Fibroblast of skin of left quadriceps (primary cell): ENCODE measurements at places on chromosomes 5 and 9.

DNA sequence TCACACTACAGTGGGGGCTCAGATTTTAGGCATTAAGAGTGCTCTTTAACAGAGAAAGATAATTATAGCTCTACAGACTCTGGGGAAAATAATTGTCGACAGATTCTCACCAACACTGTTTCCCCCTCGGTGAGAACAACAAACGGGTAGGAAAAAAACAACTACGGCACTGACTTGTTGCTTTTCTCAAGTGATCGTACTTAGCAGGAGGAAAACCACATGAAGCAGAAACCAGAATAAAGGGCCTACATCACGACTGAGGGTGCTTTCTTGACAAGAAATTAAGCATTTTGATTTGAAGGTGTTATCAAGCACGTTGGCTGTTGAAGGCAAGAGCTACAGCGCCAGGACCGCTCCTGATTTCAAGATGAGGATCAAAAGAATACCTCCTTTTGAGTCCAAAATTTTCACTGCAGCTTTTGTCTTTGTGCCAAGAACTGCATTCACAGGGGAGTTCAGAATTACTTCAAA is 27.2 kb upstream of the CER1 start:
- DNase-seq, result no peak

DNA sequence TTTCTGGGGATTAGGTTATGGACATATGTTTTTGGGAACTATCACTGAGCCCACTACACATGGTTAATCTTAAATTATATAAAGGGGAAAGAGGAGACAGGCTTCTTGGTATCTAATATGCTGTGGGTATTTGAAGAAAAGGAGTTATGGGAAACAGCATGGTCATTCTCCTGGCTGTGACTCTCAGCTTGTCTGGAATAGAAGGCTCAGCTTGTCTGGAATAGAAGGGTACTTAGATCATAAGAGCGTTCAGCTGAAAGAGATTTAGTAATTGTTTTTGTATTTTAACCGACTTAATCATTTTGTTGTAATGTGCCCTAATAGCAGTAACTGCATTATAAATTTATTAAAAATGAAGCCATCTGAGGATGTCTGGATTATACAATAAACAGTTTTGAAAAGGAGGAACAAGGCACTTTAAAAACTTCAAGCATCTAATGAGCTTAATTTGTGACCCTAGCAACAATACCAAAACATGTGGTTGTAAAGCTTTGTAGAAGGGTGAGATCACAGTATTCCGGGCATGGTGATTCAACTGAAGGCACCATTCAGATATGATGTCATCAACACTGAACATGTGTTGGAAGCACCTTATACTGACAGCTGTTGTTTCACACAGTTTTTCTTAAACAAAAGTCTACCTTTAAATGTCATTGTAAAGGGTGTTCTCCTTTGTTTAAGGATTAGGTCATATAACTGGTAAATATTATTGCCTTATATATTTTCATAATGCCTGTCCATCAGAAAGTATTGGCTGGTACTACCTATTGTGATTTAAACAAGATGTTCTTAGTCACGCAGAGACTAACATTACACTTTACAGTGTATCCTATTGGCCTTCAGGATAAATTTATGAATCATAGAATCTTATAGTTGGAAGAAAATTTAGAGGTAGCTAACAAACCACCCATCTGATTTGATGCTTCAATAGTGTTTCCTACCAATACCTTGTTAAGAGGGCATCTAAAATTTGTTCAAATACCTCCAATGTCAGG is 2174.1 kb upstream of the WWC1 start:
- DNase-seq, result peak; percentile 1

- DNase-seq, result peak; percentile 56
Measured at GRCh38 chr9:72557549-72557948, 36.1 kb downstream of the TMC1 start.

DNA sequence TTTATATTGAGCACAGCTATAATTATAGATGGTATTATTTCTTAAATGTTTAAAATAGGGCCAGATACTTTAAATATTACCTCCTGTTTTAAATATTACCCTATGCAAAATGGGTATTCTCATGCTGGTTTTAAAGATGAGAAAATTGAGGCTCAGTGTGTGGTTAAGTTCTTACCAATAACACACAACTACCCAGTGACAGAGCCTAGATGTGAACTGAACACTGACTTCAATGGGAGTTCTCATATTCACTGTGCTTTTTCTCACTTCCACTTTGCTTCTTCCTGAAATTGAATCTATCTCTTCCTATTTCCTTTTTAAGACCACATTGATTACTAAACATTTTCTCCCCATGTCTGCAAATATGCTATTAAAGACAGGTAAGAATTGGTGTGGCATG is 135.8 kb upstream of the TUSC1 start:
- no peak for DNase-seq

DNA sequence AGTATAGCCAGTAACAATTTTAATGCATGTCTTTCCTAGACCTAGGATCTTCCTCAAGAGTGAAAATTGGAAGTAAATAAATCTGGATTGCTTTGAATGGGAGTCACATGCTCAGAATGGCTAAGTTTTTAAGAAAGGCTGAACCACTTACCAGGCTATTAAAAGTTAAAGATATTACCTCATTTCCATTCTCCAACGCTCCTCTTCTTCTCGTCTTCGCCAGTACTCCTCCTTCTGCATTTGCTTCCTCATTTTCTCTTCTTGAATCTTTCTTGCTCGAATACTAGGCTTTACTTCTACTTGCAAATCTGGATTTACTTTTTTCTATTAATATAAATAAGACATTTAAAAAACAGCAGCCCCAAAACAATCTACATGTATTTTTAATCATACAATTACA is 49.6 kb downstream of the ZFR start:
- DNase-seq, result no peak

- no peak for DNase-seq
Measured at GRCh38 chr5:153860195-153860886, 178.4 kb downstream of the FAM114A2 start.

GRCh38 chr5:106363578-106363977 is 1307.2 kb downstream of the EFNA5 start:
- no peak for DNase-seq

DNA sequence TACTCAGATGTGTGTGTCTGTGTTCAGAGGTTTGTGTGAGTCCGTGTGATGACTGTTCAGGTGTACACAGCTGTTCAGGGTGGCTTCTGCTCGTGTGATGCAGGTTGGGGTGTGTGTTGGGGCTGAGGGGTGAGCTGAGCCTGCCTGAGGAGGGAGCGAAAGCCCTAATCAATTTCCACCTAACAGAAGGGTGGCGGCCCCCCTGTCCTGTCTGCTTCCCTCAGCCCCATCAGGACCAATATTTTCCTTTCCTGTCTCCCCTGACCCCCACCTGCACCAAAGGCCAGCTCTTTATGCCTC is 30.2 kb downstream of the LHX2 start:
- DNase-seq, result no peak

DNA sequence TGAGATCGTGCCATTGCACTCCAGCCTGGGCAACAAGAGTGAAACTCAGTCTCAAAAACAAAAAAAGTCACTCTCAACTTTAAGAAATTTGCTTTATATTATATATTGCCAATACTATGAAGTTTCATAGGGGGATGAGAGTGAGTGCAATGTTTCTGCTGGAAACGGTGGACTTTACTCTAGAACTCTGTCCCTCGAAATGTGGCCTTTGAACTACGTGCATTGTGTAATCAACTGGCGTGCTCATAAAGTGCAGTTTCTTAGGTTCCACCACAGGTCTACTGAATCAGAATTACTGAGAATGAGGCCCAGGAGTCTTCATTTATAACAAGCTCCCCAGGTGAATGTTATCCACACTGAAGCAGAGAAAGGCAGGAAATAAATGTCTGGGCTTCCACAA is 24.1 kb downstream of the OR2K2 start:
- DNase-seq, result no peak

GRCh38 chr9:124871156-124871561 is 9.2 kb downstream of the ARPC5L start:
- no peak for DNase-seq

GRCh38 chr9:93300585-93301081 is 116.7 kb downstream of the WNK2 start:
- no peak for DNase-seq

DNA sequence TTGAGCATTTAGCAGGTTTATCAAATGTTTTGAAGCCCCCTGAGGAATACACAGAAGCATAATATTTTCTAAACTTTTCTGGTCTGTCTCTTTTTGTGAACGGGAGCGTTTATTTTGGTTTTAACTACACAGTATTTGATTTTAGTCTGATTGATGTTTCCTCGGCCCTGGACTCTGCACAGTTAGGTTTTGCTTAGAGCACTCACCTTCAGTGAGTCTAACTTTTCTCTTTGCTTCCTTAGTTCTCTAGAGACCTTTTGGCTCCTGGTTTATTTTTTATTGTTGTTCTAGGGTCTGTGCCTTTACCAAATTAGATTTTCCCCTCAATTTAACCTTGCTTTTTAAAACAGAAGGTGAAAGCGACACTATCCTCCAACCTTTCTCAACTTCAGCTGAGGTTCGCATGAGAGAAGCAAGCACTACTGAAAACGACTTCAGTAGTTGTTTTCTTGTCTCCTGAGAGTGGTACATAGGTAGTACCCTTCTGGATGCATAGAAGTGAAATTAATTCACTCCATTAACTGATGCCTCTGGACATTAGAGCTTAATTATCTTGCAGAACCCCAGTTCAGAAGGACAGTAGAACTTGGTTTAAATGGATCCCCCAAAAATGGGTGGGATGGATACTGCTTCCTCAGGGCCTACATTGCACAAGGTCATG is 166.7 kb upstream of the ELL2 start:
- no peak for DNase-seq

DNA sequence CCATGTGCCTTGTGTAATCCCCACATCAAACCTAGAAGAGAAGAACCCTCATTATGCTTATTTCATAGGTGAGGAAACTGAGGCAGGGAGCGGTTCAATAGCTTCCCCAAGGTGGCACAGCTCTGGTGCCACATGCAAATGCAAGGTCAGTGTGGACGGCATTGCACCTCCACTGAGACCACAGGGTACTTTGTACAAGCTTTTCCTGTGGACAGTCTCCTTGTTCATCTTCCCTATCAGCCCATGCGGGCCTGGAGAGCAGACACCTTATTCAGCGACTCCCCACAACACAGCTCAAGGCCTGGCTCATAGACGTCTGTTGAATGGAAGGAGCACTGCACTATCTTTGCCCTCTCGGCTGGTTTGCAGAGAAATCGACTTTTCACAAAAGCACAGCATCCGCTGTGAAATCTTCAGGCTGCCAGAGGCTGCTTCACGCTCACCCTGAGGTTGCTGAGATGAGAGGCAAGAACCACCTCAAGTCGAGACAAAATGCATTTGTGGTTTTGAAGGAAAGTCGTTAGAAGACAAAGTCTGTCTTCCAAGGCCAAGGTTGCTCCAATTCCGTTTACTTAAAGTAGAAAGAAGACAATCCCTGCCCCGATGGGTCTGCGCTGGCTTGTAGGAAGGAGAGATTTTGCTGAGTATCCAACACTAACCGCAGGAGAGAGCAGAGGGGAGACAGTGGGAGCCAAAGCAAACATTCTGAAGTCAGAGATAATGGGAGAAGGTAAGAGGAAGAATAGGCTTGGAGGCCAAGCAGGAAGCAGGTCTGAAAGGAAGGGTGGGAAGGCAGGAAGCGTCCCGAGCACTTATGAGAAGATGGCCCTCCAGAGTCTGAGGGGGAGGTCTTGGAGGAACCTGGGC is 34.2 kb upstream of the STRBP start:
- DNase-seq, result no peak

GRCh38 chr9:111891910-111892499 is 4.6 kb upstream of the UGCG start:
- no peak for DNase-seq

GRCh38 chr5:143436871-143437270 is 33.4 kb upstream of the NR3C1 start:
- DNase-seq, result no peak

- DNase-seq, result no peak
Measured at GRCh38 chr5:159310511-159310910, 19.8 kb downstream of the IL12B start.

DNA sequence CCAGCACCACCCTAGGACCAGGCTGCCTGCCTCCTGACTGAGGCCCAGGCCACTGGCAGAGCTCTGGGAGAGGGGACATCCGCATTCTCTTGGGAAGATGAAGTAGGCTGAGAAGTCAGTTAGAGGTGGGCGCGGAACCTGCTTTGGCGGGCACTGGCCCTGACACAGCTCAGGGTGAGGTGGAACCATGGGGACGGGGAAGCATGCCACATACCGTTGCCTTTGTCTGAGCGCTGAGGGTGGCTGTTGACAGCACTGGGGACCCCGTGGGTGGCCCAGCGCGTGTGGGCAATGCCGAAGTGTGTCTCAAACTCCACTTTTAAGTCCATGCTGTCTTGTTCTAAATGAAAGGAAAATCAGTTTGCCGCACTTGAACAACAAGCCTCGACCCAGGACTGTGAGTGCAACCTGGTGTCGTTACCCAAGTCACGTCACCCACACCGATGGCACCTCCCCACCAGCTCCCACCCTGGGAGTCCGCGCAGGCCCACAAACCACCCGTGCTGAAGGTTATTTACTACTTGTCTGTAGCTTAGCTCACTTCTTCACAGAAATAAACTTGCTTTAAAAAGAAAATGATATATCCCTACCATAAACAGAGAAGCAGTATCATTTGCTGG is 17.4 kb downstream of the GFPT2 start:
- no peak for DNase-seq

DNA sequence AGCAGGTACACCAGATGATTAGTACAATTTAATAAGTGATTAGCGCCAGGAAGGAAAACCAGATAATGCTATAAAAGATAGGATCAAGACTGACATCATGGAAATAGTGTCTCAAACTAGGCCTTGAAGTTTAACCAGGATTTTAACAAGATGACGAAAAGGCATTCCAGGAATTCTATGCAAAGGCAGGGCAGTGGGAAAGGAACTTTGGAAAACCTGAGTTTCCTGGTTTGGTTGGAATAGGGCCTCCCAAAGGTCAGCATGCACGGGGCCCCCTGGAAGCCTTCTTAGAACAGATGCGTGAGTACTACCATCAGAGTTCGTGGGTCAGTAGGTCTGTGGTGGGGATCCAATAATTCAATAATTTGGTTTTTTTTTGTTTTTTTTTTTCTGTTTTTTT is 935.2 kb upstream of the DMAC1 start:
- DNase-seq, result no peak
